NCI-H1092 (cell line): ENCODE measurements at places on chromosomes 3 and 15.

DNA sequence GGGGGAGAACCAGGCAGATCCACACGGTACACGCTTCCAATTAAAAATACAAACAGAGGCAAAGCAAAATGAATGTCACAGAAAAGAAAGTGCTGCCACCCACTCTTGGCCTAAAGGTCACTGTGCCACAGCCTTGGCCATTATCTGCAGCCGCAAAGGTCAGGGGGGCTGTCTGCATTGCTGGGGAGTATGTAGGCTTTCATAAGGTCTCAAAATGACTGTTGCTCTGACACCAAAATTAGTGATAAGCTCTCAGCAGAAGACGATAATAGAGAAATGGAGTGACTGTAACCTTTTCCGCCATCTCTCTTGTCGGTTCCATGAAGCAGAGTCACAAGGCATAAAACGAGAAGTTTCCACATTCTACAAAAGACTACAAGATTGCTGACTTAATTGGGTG lies 374.2 kb upstream of the ICE2 start:
- DNase-seq: no peak

DNA sequence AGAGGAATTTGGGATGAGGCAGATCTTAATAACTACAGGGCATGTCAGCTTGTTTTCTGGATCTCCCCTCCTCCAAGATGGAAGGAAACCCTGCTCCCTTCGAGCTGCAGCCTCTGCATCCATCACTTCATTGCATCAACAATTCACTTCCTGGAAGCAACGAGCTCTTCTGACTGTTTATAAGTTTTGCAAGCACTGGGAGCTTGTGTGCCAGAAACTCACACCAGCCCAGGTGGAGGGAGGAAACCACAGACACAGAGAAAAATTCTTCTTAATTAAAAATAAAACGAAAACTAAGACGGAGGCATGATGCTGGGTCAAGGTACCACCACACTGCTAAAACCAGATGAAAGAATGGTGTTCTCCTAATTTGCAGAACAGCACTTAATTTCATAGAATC lies 10.6 kb downstream of the LRIG1 start:
- no peak for DNase-seq

DNA sequence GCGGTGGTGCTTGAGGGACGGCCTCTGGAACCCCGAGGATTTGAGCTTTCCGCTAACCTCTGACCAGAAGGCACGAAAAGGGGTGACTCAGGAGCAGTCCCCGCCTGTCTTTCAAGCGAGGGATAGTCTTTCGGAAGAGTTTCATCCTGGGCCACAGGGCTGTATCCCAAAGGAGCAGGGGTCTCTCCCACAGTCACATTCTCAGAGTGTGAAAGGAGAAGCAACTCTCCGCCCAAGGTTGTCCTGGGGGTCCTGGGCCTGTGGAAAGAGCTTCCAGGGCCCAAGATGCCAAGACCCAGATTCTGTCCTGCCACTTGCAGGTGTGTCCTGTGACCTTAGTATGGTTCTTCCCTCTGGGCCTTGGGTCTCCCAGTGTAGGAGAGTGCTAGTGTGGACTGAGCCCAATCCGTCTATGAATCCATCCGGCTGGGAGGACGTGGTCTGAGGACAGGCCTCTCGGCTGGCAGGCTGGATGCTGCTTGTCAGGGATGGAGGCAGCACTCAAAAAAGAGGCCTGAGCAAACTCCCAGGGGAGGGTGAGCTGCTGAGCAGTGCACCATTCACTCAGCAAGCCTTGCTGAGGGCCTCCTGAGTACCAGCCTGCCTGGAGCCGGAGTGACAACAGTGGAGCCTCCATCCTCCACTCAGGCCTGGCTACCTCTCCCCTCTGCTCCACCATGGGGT lies 1.6 kb upstream of the DUSP7 start:
- DNase-seq: no peak

GRCh38 chr3:187236962-187237361 lies 39.7 kb downstream of the RTP1 start:
- no peak for DNase-seq

DNA sequence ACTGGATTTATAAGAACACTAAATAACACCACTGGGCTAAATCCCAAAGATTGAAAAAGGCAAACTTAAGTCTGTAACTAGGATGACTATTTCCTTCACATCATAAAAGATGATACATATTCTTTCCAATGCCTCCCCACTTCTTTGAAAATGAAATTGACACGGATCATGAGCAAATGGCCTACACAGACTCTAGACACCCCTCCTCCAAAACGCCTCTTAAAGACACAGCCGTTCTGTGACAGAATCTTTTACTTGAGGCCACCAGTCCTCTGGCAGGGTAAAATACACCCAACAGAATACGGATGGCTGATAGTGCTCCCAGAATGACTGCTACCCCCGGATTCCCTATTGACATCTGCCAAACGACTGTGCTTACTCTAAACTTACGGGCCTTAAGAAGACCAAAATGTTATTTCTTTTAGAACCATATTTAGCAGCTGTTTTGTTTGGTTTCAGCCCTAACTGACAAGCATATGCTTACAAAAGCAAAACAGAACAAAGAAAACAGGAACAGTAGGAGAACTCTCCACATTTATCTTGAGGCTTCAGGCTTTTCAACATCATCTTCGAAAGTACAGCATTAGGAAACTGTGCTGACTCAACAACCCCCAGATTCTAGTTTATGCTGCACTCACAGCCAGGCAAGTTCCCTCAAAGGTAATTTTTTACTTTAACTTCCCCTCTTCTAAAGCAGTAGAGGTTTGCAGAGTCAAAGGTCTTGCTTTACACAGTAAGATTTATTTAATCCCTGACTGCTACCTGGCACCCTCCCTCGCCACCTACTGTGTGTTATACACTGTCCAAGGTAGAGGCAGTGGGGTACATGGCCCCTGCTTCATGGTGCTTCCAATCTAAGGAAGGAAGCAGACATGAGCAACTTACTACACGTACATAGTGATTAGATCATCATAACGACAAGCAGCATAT lies 84.3 kb downstream of the TNIK start:
- no peak for DNase-seq

- no peak for DNase-seq
Measured at GRCh38 chr3:60010781-60011180, 961.0 kb upstream of the CFAP20DC start.

GRCh38 chr15:92105611-92106010 lies 252.1 kb downstream of the SLCO3A1 start:
- no peak for DNase-seq

- DNase-seq: no peak
Measured at GRCh38 chr3:134904776-134905646, 110.0 kb downstream of the EPHB1 start.

DNA sequence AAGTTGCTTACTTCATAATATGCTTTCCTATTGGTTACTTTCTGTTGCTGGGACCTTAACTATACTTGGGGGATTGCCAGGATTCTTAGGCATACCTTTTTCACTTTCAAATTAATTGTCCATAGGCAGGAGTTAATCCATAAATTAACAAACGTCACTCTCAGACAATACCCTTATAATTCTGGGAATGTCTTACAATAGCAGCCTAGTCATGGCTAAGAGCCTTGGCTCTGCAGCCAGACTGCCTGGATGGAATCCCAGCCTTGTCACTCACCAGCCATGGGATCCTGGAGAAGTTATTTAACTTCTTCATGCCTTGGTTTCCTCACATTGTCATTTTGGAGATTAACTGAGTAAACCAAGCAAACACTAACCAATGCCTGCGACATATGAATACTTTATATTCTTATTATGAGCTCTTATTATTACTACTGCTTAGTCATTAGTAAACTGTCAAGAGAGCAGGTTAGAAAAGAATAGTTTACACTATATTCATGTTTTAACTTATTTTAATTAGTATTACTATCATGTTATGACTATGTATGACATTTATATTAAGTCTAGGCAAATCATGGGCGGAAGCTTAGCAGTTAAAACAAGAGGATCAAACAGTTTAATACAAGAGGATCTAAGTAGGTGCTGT lies 29.0 kb downstream of the GYG1 start:
- DNase-seq: no peak

DNA sequence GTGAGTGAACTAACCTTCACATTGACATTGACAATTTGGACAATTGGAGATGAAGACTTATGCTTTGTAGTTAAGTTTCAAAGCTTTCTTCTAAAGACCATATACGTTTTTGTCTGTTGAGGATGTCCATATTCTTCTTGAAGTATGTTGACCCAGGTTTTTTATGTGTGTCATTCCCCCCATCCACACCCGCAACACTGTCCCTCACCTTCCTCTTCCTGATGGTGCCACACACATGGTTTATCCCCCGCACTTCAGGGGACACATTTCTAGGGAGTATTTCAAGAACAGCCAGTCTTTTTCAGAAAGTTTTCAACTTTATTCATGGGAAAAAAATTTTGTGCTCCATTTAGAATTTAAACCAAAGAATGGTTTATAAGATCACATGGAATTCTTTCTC lies 105.1 kb downstream of the GHSR start:
- DNase-seq: no peak

DNA sequence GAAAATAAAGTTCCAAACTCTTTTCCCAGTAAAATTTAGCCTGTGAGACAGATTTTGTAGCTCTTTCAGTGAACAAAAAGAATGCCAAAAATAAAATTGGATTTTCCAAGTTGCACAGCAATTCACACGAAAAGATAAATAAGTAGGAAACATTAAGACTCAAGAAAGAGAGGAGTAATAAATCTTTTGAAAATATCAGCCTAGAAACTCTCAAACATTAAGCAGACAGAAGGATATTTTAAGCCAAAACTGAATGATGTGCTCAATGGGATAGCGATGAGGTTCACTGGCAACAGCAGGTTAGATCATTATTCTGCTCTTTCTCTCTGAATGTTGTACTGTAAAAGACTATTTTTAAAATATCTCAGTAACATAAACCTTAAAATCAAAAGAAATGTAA lies 115.0 kb downstream of the STAG1 start:
- DNase-seq: no peak

GRCh38 chr3:59775761-59776325 lies 726.0 kb upstream of the CFAP20DC start:
- DNase-seq: no peak
